ENCODE measurements at places on chromosomes 7 and 10.
A peak's percentile ranks its signal among the peaks of the same experiment; 100 is the strongest.

GRCh38 chr10:69004821-69005220 lies 16.2 kb downstream of the KIFBP start:
- DNase-seq: peak; percentile 62

DNA sequence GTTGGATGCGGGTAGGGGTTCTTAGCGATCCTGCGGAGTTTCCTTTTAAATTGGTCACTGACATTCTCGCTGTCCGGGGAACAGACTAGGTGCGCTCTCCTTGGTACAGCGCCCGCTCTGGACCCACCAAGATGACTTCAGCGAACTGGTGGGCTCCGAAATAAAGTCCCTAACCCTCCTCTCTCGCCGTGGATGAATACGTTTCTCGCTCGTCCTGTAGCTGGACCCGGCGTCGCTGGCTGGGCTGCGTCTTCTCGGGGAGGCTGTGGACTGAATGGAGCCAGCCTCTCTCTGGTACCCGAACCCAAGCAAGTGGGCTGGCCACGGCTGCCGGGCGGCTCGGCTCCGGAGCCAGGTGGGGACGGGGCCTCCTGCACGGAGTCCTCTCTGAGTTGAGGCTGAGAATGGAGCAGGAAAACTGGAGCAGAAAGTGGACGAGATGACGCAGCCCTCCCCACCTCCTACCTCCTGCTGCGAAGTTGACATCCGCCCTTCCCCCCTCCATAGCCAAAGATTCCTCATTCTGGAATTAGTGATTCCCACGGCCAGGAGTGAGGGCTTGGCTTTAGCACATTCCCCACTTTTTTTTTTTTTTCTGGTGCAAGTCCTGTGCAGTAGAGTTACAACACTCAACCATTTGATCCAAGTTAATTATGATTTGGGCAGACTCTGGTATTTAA lies 1.5 kb downstream of the UNC5B start:
- peak; percentile 70 for DNase-seq

- peak; percentile 57 for DNase-seq
Observed at GRCh38 chr7:140326116-140326928, 72.0 kb downstream of the SLC37A3 start.

DNA sequence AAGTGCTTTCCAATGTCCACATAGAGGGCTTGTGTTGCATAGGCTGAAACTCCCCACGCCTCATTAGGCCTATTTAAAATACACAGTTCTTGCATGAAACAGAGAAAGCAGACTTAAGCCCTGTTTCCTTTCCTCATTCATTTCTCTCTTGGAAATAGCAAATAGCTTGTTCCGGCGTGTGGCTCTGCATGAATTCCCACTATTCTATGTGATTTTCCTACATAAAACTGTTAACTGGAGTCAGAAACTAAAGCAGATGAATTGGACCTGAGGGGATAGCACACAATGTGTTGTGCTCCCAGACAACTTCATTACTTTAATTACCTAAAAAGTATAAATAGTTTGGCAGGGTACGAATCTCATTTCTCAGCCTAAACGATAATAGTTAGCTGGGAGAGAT lies 981.5 kb downstream of the SORCS1 start:
- no peak for DNase-seq

GRCh38 chr7:104960741-104961448 lies 53.1 kb upstream of the KMT2E start:
- no peak for DNase-seq

GRCh38 chr7:34240417-34240816 lies 335.1 kb downstream of the BMPER start:
- DNase-seq: no peak

- peak; percentile 80 for DNase-seq
Observed at GRCh38 chr10:120477021-120477742, 20.2 kb downstream of the PLPP4 start.

GRCh38 chr10:77182803-77183202 lies 454.8 kb downstream of the KCNMA1 start:
- DNase-seq: no peak

All from HFFc6 (cell line).